ENCODE measurements at places on chromosomes 7 and 10. TPM values are rescaled to one million over a fixed set of nuclear protein-coding genes. Genes with fewer than 3 reads are reported as not detected.

Gene IDI2
- not detected for total RNA-seq

DNA sequence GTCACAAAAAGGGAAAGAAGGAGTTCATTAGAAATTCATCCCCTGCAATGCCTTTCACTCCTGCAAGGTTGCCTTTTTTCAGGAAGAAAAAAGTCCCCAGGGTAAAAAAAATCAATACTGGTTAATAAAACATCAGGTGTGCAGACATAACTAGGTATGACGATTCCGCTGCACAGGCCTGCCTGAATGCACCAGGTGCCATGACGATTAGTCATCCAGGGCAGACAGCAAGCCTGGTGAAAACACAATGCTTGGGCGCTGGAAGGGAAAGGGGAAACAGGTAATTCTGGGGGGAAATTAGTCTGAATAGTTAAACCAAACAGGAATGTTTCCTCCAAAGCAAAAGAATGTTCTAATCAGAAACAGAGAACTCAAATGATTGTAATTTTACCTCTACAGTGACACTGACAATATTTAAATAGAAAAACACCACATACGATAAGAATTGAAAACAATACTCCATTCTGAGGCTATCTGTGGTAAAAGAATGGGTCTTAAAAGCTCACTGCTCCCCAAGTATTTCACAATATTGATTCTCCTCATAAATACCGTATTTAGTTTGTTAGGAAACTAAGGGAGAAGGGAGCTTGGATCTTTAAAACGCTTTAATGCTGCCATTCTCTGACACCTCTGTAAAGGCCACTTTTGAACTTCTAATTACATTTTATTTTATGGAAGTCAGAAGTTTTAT lies 45.2 kb downstream of the VPS41 start:
- DNase-seq: no peak
- no peaks in the 10 kb centered on the region for H3K27me3 ChIP-seq
- no peaks in the 10 kb centered on the region for H3K4me1 ChIP-seq
- H3K27ac ChIP-seq: peak overlapping the region; percentile 89
- no peak overlapping the region for H3K4me3 ChIP-seq
- H3K36me3 ChIP-seq: peaks cover 5% of the 10 kb centered on the region

Gene SPDYE1
- total RNA-seq: not detected

GRCh38 chr7:32890010-32890792 lies 1.4 kb downstream of the KBTBD2 start:
- H3K4me3 ChIP-seq: peak overlapping the region; percentile 88
- H3K27ac ChIP-seq: peak overlapping the region; percentile 99

GRCh38 chr7:93414574-93414973 lies 159.9 kb downstream of the CALCR start:
- H3K4me1 ChIP-seq: no peaks in the 10 kb centered on the region
- H3K4me3 ChIP-seq: no peak overlapping the region
- H3K27ac ChIP-seq: no peak overlapping the region
- H3K36me3 ChIP-seq: no peaks in the 10 kb centered on the region
- H3K27me3 ChIP-seq: peaks cover 7% of the 10 kb centered on the region

GRCh38 chr10:130146042-130146441 lies 9.9 kb downstream of the GLRX3 start:
- DNase-seq: no peak
- no peaks in the 10 kb centered on the region for H3K27me3 ChIP-seq
- peak overlapping the region; percentile 11 for H3K27ac ChIP-seq
- H3K36me3 ChIP-seq: peaks cover 45% of the 10 kb centered on the region

GRCh38 chr7:71220210-71220695 lies 88.3 kb downstream of the GALNT17 start:
- no peaks in the 10 kb centered on the region for H3K27me3 ChIP-seq
- peaks cover 6% of the 10 kb centered on the region for H3K36me3 ChIP-seq
- peak overlapping the region; percentile 89 for H3K27ac ChIP-seq
- peaks cover 4% of the 10 kb centered on the region for H3K4me1 ChIP-seq

DNA sequence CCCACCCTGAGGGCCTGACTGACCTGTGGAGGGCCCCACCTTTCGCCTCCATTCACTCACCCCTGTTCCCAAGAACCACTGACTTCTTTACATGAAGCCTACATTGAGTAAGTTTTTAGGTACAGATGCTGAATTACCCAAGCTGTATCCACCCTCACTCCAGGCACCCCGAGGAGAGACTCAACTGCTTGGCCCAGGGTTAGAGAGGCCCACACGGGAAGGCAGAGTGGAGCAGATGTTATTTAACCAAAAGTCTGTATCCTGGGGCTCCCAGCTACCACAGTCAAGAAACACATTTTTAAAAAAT lies 213.1 kb upstream of the FRMD4A start:
- no peak overlapping the region for H3K27ac ChIP-seq
- no peaks in the 10 kb centered on the region for H3K27me3 ChIP-seq
- no peak for DNase-seq
- H3K4me1 ChIP-seq: peaks cover 52% of the 10 kb centered on the region
- H3K36me3 ChIP-seq: peaks cover 26% of the 10 kb centered on the region

Gene NACAD
- total RNA-seq: 7.3 TPM

Gene VPS37D
- 12.9 TPM for total RNA-seq

GRCh38 chr7:36507475-36508440 lies 118.1 kb downstream of the ANLN start:
- no peaks in the 10 kb centered on the region for H3K27me3 ChIP-seq
- H3K4me3 ChIP-seq: no peak overlapping the region
- no peak overlapping the region for H3K27ac ChIP-seq
- DNase-seq: no peak

Gene EBF3
- total RNA-seq: 26.1 TPM

Gene LIPN
- total RNA-seq: 0.24 TPM

- no peaks in the 10 kb centered on the region for H3K27me3 ChIP-seq
- no peak for DNase-seq
- H3K27ac ChIP-seq: no peak overlapping the region
- H3K4me3 ChIP-seq: no peak overlapping the region
Measured at GRCh38 chr10:34969171-34969570, 121.0 kb downstream of the CUL2 start.

Gene PRR15
- total RNA-seq: 36.0 TPM

Gene ARL4A
- 25.0 TPM for total RNA-seq

All from type B pancreatic cell (in vitro differentiated cells).